ENCODE measurements at places on chromosomes 2 and 18. TPM values are rescaled to one million over a fixed set of nuclear protein-coding genes. Genes with fewer than 3 reads are reported as not detected.

The PCARE gene
- total RNA-seq: not detected

The STAT4 gene
- 0.41 TPM for total RNA-seq

The IL18R1 gene
- 1.5 TPM for total RNA-seq

- no peaks in the 10 kb centered on the region for H3K4me1 ChIP-seq
- no peaks in the 10 kb centered on the region for H3K27me3 ChIP-seq
- no peak for DNase-seq
- no peak overlapping the region for H3K4me3 ChIP-seq
These were observed 44.6 kb upstream of the SMAD2 start for GRCh38 chr18:47975105-47975504.

- no peak overlapping the region for H3K27ac ChIP-seq
- no peak for DNase-seq
- H3K4me3 ChIP-seq: peak overlapping the region; percentile 66
- peaks cover 3% of the 10 kb centered on the region for H3K4me1 ChIP-seq
These were observed 627 bp downstream of the WDCP start for GRCh38 chr2:24046599-24046929.

DNA sequence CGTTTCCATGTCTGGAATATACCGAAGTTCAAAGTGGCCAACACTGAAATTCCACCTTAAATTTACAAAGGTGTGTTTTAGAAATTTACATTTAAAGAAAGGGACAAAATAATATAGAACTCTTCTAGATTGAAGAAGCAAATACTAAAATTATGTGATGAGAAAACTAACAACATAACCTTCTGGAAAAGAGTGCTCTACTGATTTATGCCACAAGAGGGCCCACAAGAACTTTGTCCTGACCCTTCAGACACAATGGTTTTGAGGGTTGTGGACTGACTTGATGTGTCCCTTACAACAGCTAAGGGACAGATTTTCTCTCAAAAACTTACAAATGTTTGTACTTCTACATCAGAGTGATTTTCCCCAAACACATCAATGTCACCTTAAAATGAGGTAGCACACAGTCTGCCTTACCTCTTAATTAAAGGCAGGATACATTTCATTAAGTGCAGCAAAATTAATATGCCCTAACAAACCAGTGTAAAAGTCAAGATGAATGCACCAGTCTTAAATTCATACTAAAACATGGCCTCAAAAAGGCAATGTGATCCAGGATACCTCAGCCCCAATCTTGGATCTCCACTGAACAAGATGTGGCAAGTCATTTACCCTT lies 36.2 kb downstream of the EIF2AK3 start:
- H3K4me3 ChIP-seq: no peak overlapping the region
- DNase-seq: peak; percentile 40
- no peaks in the 10 kb centered on the region for H3K27me3 ChIP-seq
- no peaks in the 10 kb centered on the region for H3K4me1 ChIP-seq
- peaks cover 6% of the 10 kb centered on the region for H3K36me3 ChIP-seq
- no peak overlapping the region for H3K27ac ChIP-seq

GRCh38 chr2:13106302-13106701 lies 389.6 kb downstream of the TRIB2 start:
- H3K36me3 ChIP-seq: no peaks in the 10 kb centered on the region
- no peaks in the 10 kb centered on the region for H3K4me1 ChIP-seq
- no peak for DNase-seq
- H3K27ac ChIP-seq: no peak overlapping the region

DNA sequence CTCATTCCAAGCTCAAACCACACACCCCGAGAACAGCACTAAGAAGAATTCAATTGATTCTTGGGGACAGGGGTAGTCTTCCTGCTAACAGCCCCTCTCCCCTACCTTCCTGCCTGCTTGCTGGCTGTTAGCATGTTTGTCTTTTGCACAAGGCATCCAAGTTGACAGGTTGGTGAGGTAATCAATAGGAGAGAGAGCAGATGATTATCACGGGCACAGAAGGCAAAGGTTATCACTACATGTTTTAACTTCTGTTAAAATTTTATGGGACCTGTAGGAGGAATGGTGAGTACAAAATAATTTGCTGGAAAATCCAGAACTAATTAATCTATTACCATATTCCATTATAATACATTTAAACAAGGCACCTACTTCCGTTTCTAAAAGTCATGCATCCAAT lies 442.1 kb upstream of the TCF4 start:
- H3K27ac ChIP-seq: no peak overlapping the region
- no peaks in the 10 kb centered on the region for H3K36me3 ChIP-seq
- no peaks in the 10 kb centered on the region for H3K27me3 ChIP-seq
- DNase-seq: no peak
- no peaks in the 10 kb centered on the region for H3K4me1 ChIP-seq

GRCh38 chr2:31127931-31128330 lies 10.3 kb downstream of the GALNT14 start:
- no peak for DNase-seq
- no peaks in the 10 kb centered on the region for H3K36me3 ChIP-seq
- H3K4me1 ChIP-seq: no peaks in the 10 kb centered on the region
- H3K27me3 ChIP-seq: no peaks in the 10 kb centered on the region
- no peak overlapping the region for H3K27ac ChIP-seq

GRCh38 chr2:70501728-70502127 lies 51.9 kb downstream of the TGFA start:
- no peak overlapping the region for H3K27ac ChIP-seq
- no peaks in the 10 kb centered on the region for H3K4me1 ChIP-seq
- H3K36me3 ChIP-seq: no peaks in the 10 kb centered on the region
- no peak overlapping the region for H3K4me3 ChIP-seq
- DNase-seq: no peak
- H3K27me3 ChIP-seq: no peaks in the 10 kb centered on the region

DNA sequence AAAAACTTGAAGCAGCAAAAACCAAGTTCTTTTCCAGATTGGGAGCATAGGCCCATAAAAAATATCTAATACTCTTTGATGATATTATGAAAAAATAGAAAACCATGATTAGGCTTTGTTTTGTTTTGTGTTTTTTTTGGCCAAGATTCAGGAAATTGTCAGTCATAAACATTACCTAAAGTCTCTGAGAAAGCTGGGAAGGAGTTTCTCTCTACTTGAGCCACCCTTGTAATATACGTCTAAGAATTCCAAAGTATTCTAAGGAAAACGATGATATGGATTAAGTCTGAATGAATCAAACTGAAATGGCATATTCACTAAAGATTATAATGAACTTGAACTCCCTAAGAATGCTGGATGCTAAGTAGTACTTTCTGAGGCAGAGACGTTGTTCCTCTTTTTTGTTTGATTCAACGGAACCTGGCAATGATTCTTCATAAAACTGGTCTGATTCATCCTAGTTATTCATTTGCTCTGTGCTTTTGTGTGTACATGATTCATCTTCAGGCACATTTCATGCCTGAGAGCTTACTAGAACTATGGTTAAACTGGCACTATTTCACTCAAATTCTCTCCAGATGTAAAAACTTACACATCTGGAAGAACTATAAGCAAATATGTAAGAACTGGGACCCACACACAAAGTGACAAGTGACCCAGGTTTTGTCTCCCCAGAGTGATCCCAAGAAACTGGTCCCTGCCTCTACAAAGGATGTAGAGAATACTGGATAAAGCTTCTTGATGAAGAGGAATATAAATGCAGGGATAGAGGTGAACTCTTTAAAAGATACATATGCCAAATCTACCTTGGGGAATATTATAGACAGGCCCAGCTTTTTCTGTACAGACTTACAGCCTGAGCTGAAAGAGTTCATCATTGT lies 159.7 kb downstream of the DOCK10 start:
- no peak overlapping the region for H3K4me3 ChIP-seq
- H3K27ac ChIP-seq: no peak overlapping the region
- DNase-seq: no peak
- H3K4me1 ChIP-seq: no peaks in the 10 kb centered on the region

DNA sequence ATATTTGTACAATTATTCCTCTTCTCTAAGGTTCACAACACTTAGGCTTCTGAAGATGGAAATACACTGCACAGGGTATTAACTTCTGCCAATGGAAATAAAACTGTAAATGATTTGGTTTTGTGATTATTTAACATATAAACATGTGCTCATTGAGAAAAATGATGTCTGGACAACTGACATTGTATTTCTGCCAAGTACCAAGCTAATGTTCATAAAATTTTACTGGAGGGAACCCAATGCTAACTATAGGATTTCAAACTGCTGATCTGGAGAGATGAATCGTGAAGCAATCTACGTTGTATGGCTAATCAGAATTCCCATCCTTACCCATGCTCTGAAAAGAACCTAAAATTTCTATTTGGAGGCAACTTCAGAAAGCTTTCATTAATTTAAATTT lies 279.7 kb downstream of the NRXN1 start:
- H3K27me3 ChIP-seq: no peaks in the 10 kb centered on the region
- DNase-seq: no peak

All from prostate gland (tissue), 2 donors.